ENCODE measurements at places on chromosomes 7 and 10. TPM values are rescaled to one million over a fixed set of nuclear protein-coding genes. Genes with fewer than 3 reads are reported as not detected.

- no peak for DNase-seq
These were observed 164.7 kb downstream of the ZMYND11 start for GRCh38 chr10:299969-300368.

DNA sequence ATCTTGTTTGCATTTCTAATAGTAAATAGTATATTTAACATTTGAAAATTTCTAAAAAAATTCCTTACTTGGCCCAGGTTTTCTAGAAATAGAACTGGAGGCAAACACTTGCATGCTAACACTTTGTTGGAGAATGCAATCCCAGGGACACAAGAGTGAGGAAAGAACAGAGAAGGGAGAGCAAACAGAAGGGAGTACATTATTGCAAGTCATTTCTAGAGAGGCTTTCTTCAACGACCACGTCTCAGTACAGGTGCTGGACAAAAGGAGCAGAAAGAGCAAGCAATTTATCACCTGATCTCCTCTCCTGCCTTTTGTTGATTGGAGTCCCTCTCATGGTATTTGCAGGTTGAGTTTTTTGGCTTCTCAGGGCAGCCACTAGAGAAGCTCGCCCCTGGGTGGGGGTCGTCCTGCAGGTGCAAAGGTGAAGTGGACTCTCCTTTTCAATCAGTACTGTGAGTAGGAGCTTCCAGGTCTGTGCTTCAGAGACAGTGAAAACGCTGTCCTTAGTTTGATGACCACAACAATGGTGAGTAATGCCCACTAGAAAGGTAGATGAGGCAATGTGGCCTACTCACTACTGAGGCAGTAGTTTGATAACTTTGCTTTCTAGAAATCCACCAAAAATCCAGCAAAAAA, 5.2 kb downstream of the CPED1 start:
- DNase-seq, result no peak

DNA sequence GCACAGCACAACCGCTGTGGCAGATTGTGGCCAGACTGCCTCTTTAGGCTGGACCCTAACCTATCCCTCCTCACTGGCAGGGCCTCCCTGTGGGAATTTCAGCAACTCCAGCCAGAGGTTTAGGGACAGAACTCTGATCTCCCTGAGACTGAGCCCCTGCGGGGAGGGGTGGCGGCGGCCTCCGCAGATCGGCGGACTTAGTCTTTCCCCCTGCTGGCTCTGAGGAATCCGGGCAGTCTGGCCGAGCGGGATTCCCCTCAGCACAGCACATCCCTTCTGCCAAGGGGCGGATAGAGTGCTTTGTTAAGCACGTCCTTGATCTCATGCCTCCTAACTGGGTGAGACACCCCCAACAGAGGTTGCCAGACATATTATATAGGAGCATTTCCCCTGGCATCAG, 224.2 kb upstream of the NPY start:
- DNase-seq, result no peak

GRCh38 chr10:119286983-119287633, 79.7 kb downstream of the GRK5 start:
- DNase-seq, result no peak

- no peak for DNase-seq
These were observed 87.5 kb downstream of the CH25H start for GRCh38 chr10:89119651-89120050.

DNA sequence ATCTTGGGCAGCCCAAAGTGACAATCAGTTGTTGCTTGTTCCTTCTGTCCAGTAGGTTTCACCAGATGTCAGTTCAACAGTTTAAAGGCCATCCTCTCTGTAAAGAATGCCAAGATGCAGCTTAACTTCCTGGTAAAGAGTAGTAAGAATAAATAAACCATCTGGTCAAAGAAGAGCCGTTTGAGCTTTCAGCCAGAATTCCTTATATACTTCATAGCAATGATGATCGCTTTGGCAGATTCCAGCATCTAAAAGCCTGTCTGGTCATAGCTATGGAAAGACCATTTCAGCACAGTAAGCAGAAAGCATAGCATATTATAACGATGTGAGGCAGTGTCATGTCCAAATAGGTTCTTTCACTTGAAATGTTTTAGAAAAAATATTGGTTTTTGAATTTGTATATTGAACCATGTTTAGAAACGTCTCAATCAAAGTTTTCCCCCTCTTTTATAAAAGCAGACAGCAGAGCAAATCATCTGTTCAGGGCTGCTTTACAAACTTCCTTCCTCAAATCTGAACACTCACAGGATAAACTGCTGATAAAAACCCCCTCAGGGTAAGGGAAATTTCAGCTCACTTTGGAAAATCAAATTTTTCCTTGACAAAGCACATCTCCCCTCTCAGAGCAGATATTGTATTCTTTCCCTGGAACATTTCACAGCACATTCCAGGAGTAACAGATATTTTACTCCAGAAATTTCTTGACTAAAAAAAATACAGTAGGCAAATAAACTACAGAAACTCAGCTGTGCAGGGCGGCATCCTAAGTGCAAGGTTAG, 184.1 kb downstream of the NOC3L start:
- no peak for DNase-seq

ZNF853 gene
- total RNA-seq, result 7.8 TPM

HOXA5 gene
- 0.66 TPM for total RNA-seq

SFRP5 gene
- 159 TPM for total RNA-seq

KMT2E gene
- 62.5 TPM for total RNA-seq

All from pancreas (tissue), 10 donors.